Spinal cord (tissue), 10 donors: ENCODE measurements at places on chromosomes 13 and 19.

DNA sequence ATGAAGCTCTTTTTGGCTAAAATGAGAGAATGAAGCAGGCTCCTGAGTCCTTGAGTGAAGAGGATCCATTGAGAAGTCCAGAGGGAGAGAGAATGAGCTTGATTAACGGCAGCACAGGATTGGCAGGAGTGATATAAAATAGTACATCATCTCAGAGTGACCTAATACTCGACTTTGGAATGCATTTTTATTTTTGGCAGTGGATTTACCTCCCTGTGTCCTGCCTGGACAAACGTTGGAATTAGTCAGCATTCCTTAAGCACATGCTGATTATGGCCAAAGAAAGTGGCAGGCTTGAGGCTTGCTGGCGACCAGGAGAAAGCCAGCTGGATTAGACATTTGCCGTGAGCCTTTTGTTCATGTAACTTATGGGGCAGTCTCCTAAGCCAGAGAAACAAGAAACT lies 22.9 kb downstream of the LRCH1 start:
- peak; percentile 63 for DNase-seq

DNA sequence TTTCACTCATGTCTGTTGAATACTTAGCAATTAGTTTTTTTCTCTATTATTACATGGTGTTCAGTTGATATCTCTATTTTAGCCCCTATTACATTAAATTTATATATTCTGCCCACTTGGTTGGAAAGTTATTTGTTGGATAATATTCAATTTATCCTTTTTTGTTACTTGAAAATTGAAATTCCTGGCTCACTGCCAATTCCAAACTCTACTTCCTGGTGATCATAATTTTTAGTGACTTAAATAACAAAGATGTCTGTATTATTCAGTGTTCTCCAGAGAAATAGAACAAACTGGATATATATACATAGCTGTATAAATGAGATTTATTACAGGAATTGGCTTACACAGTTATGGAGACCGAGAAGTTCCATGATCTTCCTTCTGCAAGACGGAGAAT lies 93.6 kb downstream of the GPC5 start:
- DNase-seq, result no peak

- no peak for DNase-seq
Measured at GRCh38 chr13:58876473-58876872, 1244.9 kb downstream of the PCDH17 start.

- no peak for DNase-seq
Measured at GRCh38 chr19:55638864-55639359, 1.9 kb upstream of the ZNF580 start.

DNA sequence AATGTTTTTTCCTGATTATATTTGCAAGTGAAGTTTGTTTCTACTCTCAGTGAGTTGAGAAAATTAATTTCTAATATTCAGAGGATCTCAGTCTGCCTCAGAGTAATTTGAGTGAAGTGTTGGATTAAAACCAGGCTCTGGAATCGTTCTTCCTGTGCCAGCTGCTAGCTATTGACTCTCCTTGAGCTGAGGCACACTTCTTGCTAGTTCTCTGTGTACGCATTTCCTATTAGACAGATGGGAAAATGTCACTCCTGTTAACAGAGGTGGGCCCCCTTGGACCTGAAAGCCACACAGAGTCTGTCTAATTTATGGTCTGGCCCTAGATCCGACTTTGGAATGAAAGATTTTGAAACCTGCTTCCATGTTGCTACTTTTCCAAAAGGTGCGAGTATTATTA lies 107.6 kb upstream of the RNF113B start:
- no peak for DNase-seq

GRCh38 chr19:49387936-49388372 lies at the start of gene KASH5:
Gene KASH5, plus strand, starts transcription at chr19:49388249. Its CDS starts 2,635 bp downstream, at chr19:49390884.
- peak; percentile 41 for DNase-seq

DNA sequence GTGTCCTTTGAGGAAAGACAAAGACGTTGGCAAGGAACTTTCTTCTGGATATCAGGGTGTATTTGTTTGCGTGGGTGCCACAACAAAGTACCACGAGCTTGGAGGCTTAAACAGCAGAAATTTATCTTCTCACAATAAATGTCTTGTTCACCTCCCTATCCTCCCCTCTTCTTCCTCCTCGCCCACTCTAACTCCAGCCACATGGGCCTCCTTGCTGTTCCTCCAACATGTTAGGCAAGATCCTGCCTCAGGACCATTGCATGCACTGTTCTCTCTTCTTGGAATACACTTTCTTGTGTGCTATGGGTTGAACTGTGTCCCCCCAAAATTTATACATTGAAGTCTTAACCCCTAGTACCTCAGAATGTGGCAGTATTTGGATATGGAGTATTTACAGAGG lies 45.7 kb downstream of the VAV1 start:
- no peak for DNase-seq

- no peak for DNase-seq
Measured at GRCh38 chr13:50453188-50453587, 390.3 kb downstream of the DLEU7 start.

GRCh38 chr19:7340959-7341837 lies 7.5 kb upstream of the ARHGEF18 start:
- peak; percentile 78 for DNase-seq

- peak; percentile 17 for DNase-seq
Measured at GRCh38 chr13:39186205-39186875, 148.1 kb downstream of the NHLRC3 start.

- DNase-seq, result no peak
Measured at GRCh38 chr19:39138221-39139211, 12.9 kb downstream of the PAK4 start.

DNA sequence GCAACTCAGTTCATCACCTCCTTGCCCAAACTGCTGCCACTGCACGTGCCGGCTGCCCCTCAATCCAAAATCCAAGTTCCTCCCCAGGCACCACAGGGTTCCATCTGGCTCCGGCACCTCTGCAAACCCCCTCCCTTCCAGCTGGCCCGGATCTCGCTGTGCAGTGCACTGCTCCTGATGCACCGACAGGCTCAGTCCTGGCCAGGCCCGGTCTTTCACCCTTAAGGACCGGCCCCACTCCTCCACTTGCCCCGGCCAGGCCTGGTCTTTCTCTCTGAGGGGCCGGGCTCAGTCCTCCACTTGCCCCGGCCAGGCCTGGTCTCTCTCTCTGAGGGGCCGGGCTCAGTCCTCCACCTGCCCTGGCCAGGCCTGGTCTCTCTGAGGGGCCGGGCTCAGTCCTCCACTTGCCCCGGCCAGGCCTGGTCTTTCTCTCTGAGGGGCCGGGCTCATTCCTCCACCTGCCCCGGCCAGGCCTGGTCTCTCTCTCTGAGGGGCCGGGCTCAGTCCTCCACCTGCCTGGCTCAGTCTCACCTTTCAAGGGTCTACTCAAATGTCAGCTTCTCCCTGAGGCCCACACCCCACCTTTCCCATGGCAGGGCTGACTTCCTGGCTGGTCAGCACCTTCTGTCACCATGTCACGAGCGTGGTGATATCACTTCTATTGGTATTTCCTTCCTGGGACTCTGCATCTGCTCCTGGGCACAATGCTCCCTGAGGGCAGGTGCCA lies 6.9 kb downstream of the ZNF787 start:
- no peak for DNase-seq

- DNase-seq, result no peak
Measured at GRCh38 chr13:26200811-26201210, 21.3 kb downstream of the RNF6 start.

DNA sequence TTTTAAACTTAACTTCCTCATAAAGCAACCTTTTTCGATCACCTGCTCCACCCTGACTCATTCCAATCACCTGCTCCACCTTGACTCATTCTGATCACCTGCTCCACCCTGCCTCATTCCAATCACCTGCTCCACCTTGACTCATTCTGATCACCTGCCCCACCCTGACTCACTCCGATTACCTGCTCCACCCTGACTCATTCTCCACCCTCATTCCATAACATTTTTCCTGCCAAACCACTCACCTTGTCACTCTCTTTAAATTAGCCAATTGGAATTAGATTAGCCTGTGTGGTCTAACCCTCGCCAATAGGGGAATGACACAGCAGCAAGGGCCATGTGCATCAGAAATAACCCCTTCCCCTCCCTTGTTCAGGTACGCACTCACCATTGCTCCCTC lies 31.9 kb upstream of the ZNF83 start:
- no peak for DNase-seq

- DNase-seq, result no peak
Measured at GRCh38 chr19:35080613-35081170, 34.9 kb upstream of the FXYD3 start.

DNA sequence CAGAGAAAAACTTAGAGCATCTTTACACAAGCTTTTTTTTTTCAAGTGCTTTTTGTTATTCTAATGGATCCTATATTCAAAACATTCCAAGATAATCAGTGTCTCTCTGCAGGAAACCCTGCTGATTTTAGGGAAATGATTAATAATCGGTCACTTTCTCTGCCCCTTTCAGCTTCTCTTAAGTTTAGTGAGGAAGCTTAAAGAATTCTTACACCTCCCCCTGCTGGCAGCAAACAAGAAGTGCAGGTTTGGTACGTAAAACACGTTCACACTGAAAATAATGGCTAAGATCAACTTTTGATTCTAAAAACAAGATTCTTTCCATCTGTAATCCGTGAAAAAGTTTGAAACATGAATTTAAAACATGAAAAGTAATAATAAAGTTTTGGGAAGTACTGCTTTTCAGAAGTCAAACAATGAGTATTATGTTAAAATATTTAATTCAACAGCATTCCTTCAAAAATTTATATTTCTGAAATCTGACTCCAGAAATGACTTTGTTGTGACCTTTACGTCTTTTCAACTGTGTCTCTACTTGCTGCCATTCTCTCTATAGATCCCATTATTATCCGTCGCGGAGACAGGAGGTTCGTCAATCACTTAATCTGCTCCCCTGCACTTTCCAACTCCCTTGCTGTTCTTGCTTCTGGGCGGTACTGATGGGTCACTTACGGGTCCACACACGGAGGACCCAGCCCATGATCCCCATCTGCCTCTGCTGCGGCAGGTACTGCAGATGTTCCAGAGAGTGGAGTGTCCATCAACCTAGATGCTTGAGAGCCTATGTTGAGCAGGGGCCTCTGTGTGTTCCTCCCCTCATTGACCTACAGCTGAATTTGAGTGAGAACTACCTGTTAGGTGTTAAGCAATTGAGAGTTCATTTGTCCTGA lies 203.1 kb upstream of the EDNRB start:
- DNase-seq, result peak; percentile 57

GRCh38 chr19:7905268-7905667 lies 1.6 kb downstream of the MAP2K7 start:
- DNase-seq, result no peak

- DNase-seq, result no peak
Measured at GRCh38 chr19:51365211-51365964, 800 bp downstream of the ETFB start.

DNA sequence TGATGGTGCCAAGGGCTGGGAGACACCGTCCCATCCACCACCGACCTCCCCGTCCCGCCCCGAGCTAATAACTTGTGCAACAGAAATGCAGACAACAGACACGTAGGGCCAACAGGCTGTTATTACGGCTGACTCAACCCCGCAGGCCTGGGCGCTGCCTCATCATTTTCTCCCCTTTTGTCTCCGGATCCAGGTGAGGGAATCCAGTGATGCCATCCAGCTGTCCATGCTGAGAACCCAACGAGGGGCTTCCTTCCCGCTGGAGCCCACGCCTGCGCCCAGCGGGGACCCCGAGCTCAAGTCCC lies 6.4 kb upstream of the DIRAS1 start:
- DNase-seq, result no peak

DNA sequence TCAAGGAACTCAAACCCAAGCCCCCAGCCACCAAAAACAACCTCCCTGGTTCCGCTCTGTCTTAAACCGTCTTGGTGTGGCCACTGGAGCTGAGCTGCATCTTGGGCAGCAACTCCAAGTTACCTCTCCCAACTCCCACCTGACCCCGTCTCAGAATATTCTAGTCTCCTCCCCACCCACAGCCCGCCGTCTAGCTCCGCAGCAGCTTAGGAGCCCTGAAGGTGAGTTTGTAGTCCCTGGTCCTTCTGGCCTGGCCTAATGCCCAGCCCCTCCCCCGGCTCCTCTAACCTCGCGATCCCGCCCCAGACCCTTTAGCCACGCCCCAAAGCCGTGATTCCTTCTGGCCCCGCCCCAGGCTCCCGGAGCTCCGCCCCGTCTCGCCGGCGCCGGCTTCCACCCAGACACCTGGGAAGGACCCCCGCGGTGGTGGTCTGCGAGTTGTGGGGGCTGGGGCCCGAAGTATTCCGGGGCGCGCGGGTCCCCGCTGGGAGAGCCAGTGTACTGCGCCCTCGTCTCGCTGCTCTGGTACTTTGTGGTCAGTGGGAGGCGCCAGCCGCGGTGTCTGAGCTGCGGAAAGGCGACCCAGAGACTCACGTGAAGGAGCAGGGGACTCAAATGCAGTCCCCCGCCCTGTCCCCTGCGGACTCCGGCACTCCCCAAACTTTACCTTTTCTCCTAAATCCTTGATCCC lies 2.5 kb upstream of the LHB start:
- DNase-seq, result peak; percentile 28

- DNase-seq, result no peak
Measured at GRCh38 chr13:46542833-46543232, 10.1 kb upstream of the LRCH1 start.

DNA sequence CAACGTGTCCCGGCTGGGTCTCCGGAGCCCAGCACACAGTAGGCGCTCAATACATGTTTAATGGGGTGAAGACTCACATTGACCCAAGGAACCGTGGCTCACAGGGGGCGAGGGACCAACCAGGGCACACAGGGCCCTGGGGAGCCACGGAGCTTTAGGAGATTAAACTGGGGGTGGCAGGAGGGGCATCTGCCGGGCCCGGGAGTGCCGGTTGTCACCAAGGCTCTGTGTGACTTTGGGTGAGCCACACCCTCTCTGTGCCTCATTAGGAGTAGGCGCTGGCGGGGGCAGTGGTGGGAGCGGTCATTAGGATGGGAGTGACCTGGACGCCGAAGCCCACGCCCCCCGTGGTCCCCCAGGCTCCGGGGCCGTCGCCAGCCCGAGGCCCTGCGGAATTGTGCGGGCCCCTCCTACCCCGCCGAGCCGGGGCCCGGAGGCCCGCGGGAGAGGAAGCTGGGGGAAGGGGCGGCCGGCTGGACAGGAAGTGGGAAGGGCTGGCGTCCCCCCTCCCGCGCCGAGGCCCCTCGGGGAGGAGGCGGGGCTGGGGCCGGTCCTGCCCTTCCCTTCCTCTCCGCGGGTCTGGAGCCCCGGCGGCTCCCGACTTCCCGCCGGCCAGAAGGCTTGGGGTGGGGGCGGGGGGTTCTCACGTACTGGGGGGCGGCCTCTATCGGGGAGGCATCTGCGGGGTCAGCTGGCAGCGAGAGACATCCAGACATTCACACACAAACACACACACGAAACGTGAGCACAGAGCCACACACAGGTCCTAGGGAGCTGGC lies 1.8 kb upstream of the SSBP4 start:
- peak; percentile 88 for DNase-seq
